ENCODE measurements at places on chromosomes 4 and X.

- ATAC-seq = peak; percentile 65
These were observed 47.1 kb downstream of the FAM193A start for GRCh38 chr4:2583517-2583916.

DNA sequence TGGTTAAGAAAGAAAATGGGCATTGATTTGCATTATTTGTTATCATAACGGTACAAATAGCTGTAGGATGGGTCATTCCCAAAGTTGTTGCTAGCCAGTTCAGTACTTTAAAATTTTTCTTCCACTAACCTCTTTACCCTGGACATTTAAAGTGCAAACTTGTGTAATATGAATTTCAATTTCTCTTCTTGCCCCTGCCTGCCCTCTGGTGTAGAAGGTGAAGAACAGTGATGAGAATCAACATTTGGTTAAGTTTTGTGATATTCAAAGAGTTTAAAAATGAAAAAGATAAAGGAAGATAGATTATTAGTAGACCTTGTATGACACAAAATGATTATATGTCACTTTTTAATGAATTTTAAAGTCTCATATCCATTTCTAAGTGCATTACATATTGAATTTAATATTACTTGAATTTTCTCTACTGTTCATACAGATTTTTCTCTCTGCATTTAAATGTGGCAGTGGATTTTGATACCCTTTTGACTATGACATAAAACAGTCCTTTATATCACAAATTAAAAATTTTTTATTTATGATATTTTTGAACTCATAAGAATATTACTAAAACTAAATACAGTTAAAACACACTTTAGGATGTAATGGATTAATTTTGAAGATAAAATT, 337.7 kb downstream of the BMPR1B start:
- no peak for ATAC-seq

- ATAC-seq = peak; percentile 46
These were observed 459 bp downstream of the RBMX2 start for GRCh38 chrX:130402208-130402684.

DNA sequence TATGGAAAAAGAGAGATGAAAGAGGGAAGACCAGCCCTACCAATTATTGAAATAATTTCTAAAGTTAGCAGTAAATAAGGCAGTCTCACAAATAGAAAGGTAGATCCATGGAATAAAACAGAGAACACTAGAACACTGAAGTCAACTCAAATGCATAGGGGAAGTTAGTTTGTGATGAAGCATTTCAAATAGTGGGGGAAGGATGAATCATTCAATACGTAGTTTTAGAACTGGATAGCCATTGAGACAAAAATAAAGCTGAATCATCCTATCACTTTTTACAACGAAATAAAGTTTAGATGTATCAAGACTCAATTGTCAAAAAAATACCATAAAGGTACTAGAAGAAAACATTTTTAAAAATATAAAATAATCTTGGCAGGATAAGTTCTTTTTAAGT, 143.2 kb upstream of the DGKK start:
- ATAC-seq = no peak

GRCh38 chrX:150792949-150793527, 99.8 kb downstream of the MTMR1 start:
- ATAC-seq = no peak

DNA sequence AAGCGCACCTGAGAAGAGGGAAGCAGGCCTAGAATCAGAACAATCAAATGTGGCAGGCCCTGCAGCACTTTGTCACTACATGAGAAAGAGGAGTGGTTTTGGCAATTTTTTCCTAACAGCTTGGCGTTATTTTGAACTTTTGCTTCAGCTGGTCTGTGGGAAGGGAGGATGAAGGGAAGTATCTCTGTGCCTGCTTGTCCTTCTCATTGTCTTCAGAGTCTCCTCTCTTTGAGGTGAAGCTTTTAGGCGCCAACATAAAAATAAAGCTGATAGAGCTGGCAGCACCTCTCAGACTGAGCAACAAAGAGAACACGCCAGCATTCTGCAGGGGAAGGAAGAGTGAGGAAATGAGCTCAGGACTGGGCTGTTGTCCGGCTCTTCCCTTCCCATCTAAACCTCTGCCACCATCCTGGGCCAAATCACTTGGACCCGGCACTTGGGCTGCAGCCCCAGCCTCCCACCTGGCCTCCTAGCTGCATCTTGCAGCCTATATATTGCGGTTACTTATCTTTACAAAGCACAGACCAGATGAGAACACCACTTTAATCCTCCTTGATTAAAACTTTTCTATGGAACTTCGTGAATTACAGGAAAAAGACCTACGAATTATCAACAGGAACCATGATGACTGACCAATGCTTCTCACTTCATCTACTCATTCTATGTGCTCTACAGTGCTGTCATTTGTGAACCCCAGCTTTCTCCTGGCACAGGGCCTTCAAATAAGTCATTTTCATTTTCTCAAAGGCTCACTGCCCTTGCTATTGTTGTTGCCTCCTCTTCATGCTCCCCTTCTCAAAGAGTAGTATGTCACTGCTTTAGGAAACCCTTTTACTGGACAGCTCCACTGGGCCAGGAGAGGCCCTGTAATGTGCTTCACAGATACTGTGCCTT, 476.4 kb upstream of the HS3ST1 start:
- ATAC-seq = no peak

DNA sequence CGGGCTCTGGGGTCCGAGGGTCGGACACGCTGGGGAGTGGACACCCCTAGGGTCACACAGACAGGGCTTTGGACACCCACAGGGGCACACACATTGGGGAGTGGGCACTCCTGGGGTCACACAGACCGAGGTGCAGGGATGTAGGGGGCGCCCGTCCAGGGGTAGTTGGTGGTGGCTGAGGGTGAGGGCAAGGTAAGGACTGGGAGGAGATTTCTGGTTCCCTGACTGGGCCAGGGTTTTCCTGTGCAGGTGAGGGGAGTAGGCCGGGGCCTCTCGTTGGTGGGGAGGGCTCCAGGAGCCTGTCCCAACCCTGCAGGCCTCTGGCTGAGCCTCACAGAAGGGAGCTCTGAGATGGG, 21.9 kb upstream of the WDR45 start:
- no peak for ATAC-seq

All from gastroesophageal sphincter (tissue), 4 donors.